ENCODE measurements at places on chromosomes 3 and 15.
A peak's percentile ranks its signal among the peaks of the same experiment; 100 is the strongest.

- DNase-seq: no peak
These were observed 27.0 kb downstream of the TM4SF4 start for GRCh38 chr3:149501524-149501923.

GRCh38 chr3:38264353-38264771, 1.2 kb upstream of the SLC22A13 start:
- DNase-seq: no peak

DNA sequence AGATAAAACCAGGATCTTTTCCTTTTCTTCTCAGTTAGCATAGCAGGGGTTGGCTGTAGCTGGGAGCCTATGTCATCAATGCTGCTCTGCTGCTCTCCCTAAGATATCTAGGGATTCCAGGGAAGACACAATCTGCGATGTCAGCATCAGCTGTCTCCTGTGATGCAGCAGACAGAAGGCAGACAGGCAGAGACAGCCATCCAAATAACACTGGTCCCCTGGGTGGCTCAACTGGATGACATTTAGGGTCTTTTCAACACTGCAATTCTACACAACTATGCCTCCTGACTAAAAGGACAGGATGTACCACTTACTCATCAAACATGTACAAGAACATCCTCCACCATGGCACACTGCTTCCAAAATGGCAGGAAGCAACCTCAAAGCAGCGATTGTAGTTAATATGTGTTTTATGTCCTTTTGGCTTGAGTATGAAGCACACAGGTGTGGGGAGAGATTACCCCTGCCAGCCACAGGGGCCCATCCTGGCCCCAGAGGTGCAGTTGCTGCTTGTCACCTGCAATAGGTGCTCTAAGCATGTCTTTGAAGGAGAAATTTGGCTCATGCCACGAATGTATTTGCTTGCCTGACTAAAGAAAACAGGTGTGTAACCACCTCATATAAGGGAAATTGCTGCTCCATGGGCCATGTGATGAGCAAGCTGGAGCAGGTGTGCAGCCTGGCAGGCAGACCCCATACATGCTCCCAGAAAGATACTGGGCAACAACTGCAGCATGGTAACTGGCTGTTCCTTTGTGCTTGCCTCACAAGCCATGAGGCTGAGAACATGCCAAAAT, 357.8 kb downstream of the VPS13C start:
- no peak for DNase-seq

DNA sequence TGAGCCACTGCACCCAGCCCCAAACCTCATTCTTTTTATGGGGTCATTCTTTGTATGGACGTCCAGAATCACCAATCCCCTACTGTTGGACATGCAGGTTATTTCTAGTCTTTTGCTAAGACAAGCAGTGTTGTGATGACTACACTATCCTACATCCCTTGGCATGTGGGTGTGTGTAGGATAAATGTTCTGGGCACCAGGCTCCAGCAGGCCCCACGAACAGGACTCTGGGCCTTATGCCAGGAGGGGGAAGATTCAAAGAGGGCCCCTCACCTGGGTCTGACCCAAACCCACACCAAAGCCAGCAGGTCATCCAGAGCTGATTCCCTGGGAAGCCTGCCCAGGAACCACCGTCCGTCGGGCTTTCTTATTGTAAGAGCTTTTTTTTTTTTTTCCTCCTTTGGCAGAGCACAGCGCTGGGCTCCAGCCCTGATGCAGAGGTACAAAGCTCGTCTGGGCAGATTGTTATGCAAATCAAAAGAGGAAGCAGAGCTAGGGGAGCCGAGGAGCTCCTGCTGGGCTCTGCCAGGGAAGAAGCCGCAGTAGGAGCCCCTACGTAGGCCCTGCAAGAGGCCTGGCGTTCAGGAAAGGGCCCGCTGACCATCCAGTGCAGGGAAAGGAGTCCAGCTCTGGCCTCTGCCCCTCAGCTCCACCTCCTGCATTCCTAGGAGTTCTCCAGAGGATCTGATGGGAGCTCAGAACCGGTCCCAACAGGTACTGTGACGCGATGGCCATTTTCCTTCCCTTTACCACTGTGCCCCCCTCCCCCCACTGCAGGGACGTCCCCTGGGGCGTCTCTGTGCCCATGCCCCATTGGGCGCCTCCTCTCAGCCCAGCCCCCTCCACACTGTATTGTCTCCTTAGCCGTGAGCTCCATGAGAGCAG, 29.0 kb upstream of the FURIN start:
- DNase-seq: peak; percentile 75

DNA sequence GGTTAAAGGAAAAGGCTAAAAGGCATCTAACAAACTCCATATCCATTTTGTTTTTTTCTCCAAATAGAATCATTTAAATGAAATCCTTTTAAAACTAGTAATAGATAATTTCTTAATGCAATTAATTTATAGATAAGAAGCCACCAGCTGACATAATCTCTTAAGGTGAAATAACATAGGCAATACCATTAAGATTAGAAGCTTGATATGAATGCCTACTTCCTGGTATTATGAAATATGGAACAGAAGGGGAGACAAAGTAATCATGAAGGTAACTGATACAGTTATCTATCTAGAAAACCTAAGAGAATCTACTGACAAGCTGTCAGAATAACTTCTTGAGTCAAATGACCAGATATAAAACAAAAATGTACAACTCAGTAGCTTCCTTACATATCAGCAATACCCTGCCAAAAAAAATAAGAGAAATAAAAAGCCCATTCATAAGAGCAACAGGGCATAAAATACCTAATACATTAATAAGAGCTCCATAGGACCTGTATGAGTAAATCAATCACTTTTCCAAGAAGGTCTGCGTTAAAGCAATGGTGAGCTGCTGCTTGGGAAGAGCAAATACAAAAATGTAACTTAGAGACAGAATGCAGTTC, 10.7 kb downstream of the EHD4 start:
- DNase-seq: no peak

- DNase-seq: peak; percentile 65
These were observed 24.8 kb downstream of the TMOD2 start for GRCh38 chr15:51775967-51776816.

DNA sequence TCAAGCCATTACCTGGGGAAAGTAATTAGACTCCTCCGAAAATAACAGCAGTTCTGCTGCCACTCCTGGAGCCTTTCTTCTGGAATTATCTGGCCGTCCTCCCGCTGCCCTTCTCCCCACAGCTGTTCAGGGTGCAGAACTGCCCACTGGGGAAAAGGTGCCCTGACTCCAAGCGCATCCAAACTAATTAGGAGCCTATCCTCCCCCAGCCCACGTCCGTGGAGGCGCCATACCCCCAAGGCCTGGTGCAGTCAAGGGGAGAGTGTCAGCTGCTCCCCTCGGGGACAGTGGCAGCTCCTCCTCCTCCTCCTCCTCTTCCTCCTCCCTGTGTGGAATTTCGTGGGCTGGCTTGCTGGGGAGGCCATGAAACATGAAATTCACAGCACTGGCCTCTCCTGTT, 177.2 kb downstream of the XXYLT1 start:
- DNase-seq: no peak

DNA sequence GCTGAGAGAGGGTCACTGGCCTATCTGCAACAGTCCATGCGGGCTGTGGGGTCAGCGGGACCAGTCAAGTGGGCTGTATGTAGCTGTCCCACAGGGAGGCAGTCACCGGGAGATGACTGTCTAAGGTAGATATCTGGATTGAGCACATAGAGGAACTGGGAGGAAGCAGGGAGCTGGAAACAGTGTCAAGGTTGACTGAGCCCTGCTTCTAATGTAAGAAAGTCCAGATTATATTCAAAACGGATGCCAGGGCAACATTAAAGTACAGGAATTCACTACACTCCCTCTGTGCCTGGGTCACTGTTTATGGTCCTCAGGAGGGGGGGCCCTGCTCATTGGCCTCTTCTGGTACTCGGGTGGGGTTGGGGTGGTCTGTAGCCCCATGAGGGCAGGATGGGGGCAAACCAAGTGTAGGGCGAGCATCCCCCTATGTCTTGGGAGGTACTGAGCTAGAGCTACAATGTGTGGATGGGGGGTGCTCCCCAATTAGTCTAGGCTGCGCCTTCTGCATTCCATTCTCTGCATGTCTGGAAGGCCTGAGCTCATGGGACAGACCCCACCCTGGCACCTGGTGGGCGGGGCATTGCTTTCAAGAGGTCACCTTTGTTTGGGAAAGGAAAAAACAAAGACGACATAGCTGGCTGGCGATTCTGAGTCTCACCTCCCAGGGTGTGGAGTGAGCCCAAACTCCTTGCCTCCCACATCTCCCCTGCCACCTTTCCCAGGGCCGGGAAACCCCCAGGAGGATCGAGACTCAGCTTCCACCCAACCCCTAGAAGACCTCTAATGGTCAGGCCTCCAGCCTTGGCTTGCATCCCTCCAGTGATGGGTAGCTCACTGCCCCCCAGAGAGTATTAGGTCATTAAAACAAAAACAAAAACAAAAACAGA, 45.1 kb upstream of the C15orf39 start:
- DNase-seq: no peak

DNA sequence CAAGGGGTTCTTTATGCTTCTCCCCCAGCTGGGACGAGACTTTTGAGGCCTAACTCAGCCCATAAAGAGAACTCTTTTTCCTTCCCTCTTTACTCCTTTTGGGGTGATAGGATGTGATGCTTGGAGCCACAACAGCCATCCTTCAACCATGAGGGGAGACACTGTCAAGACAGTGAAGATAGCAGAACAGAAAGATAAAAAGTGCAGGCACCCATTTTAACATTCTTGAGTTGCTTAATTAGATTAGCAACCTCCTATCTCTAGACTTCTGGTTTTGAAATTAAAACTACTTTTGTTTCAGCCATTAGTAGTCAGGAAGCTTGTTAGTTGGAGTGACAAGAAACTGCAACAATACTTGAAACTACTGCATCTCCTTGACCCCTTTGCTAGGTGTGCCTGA, 6.5 kb downstream of the GPR27 start:
- DNase-seq: no peak

DNA sequence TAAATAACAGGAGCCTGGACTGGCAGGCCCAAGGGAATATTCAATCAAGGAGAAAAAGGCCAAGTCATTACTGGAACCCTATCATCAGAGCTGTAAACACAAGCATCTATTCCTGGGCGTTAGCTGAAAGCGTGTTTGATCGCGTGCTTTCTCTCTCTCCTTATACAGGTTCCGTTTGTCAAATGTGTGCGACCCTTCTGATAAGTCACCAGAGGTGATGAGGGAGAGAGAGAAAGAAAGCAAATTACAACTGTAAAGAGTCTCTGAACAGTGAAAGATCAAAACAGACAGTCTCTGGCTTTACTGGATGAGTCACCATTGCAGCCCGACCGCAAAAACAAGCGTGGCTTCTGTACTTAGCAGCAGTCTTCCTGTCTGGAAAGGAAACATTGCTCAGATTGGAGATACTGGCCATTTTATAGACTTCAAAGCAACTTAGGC, 39.5 kb upstream of the TPRG1 start:
- DNase-seq: peak; percentile 61

- DNase-seq: peak; percentile 45
These were observed 12.0 kb upstream of the XXYLT1 start for GRCh38 chr3:195282961-195283360.

GRCh38 chr3:188721990-188722389, 449.8 kb upstream of the TPRG1 start:
- DNase-seq: no peak

DNA sequence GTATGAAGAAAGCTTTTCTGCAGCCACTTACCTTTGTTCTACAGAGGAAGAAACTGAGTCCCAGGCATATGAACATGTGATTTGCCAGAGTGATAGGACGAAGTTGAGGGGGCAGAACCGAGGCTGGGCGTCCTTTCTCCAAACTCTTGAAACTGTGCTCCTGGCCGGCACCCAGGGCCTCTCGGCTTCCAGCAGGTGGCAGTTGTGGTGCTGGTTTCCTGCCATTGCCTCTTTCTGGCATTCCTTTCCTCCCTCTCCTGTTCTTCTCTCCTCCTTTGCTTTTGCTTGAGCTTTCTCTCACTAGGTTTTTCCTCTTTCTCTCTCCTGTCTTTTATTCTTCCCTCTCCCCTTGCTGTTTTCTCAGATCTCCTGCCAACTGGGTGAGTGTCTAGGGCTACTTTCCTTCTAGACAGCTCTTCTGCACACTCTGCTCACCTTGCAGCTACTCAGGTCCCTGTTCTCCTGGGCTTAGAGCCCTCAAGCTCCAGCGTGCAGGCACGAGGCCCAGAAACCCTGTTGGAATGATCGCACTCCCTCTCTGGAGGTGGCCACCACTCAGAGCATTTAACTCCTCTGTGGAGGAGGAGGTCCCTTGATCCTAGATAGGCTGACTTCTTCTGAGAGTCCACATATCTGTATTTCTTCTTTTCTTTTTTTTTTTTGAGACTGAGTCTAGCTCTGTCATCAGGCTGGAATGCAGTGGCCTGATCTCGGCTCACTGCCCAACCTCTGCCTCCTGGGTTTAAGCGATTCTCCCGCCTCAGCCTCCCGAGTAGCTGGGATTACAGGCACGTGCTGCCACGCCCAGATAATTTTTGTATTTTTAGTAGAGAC, 26.2 kb downstream of the TRAK1 start:
- DNase-seq: no peak

GRCh38 chr15:69916169-69916785, 181.4 kb downstream of the TLE3 start:
- DNase-seq: no peak

GRCh38 chr3:108388136-108389132, 92.1 kb downstream of the HHLA2 start:
- DNase-seq: no peak

DNA sequence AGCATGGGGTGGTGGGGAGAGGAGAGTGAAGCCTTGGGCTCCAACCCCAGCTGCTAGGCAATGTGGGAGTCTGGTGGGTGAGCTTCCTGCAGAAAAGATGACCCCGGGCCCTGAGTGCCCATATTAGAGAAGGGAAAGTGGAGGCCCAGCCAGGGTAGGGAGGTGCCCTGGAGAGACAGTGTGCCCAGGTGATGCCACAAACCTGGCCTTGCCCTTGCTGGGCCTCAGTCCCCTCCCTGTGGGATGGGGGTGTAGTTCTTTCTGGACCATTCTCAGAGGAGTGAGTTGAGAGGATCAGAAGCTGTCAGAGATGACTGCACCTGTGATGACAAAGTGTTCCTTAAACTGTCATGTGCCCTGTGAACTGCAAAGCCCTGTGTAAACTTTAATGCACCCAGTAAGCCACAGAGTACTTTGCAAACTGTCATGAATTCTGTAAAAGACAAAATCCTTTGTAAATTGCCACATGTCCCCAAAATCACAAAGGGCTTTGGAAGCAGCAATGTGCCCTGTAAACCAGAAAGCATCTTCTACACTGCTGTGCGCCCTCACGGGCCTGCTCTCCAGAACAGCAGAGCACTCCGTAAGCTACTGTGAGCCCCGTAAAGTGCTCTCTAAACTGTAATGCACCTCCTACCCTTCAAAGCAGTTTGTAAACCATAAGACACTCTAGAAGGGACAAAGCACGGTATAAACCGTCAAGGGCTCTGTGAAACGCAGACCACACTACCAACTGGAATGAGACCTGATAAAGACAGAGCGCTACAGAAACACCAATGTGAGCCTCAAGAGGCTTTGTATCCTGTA, 51.3 kb upstream of the FGD5 start:
- no peak for DNase-seq

- DNase-seq: no peak
These were observed 40.7 kb downstream of the C2CD4B start for GRCh38 chr15:62124176-62124972.

DNA sequence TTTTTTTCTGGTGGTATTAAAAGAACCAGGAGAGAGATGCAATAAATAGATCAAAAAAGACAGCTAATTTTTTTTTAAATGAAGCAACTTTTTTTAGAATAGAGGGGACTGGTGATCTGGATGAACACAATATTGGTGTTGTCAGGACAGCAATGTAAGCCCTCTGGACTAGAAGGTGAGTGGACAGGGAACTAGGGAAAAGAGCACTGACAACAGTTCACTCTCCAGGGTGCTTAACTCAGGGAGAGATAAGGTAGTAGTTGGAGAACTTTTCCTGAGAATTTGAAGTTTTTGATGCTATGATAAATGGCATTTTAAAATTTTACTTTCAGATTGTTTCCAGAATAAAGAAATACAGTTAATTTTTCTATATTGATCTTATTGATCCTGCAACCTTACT, 158.3 kb upstream of the STAC start:
- no peak for DNase-seq
